ENCODE measurements at places on chromosomes 7 and 10. TPM values are rescaled to one million over a fixed set of nuclear protein-coding genes. Genes with fewer than 3 reads are reported as not detected.

- no peak for DNase-seq
These were observed 144.1 kb downstream of the NRP1 start for GRCh38 chr10:33190406-33190805.

DNA sequence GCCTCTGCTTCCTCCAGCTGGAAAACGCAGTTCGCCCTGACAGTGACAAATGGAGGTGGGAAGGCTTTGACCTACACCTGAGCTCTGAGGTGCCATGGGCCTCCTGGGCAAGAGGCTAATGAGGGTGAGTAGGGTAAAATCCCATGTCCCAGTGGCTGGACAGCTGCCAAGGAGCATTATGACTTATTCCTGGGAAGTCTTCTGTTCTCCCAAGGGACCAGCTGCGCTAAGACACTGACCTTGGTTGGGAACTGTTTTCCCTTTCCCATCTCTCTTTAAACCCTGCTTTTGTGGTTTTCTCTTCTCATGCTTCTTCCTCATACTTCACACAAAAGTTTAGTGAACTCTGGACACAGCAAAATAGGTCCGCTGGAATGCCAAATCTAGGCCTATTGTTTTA, 72.6 kb downstream of the COPG2 start:
- no peak for DNase-seq

- DNase-seq, result no peak
These were observed 5.5 kb downstream of the NOD1 start for GRCh38 chr7:30472784-30473775.

GRCh38 chr10:85967594-85967993, 399.0 kb downstream of the GRID1 start:
- DNase-seq, result no peak

DNA sequence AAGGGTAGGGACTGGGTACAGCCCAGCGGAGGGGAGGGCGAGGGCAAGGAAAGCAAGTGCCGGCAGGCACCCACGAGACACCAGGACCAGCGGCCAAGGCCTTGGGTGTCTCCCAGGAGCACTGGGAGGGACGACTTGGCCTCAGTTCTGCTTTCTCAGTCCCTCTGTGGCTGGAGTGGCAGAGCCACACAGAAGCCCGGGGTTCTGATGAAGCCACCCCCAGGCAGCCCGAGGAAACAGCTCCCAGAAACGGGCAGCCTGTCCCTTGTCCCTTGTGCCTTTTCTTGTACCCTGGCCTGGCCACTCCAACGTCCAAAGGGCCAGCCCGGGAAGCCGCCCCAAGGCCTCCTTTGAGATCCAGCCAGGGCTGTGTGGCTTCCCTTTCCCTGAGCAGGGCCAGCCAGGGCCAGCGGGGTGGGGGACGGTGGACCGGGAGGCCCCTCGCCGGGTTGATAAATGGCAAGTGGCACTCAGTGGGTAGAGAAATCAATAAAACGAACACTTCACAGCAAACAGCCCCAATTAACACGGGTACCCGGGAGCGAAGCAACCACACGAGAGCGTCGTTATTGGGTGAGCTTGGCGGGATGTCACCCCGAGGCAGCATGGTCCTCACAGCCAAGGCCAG, 69.8 kb upstream of the GNA12 start:
- no peak for DNase-seq

- no peak for DNase-seq
These were observed 76.4 kb downstream of the ZMIZ1 start for GRCh38 chr10:79145174-79145483.

DNA sequence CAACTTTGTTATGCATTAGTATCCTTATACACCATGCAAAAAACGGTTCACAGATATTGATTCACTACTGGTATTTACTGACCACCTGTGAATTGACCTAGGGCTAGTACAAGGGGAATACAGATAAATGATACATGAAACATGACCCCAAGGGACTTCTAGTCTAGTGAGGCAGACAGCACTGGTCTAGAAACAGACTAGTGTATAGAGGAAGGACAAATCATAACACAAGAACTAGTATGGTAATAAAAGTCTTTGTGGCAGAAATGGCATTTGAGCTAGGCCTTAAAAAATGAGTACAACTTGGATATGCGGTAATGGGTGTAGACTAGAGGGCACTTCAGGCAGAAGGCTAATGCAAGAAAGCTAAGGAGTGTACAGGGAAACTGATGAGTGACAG, 86.6 kb downstream of the SLC25A13 start:
- DNase-seq, result no peak

GRCh38 chr10:128499956-128500355, 373.7 kb upstream of the MKI67 start:
- DNase-seq, result no peak

DNA sequence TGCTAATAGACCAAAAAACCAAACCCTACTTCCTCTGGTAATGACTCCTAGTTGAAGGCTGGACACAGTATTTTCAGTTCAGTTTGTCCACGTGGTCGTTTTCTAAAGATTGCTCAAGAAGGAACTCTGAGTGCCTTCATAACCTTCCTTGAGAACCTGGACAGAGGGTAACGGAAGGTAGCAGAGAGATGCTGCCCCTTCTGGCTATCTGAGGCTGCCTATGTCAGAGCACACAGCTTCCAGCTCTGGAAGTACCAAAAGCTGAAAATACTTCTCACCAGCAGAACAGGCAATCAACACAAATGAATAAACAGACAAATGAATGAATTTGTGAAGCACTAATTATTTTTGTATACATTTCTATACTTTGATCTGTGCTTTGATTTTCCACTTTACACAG, 85.2 kb downstream of the AMPH start:
- DNase-seq, result no peak

Gene PKD2L1
- not detected for total RNA-seq

Gene TMEM176A
- total RNA-seq, result 70.7 TPM

Gene CYP2E1
- total RNA-seq, result 2.9 TPM
